ENCODE measurements at places on chromosomes 1 and 21. TPM values are rescaled to one million over a fixed set of nuclear protein-coding genes. Genes with fewer than 3 reads are reported as not detected.

- DNase-seq: no peak
- H3K4me1 ChIP-seq: no peaks in the 10 kb centered on the region
- H3K27ac ChIP-seq: no peak overlapping the region
- H3K27me3 ChIP-seq: peaks cover 1% of the 10 kb centered on the region
- H3K4me3 ChIP-seq: no peak overlapping the region
Observed at GRCh38 chr1:225868631-225869330, 13.4 kb downstream of the TMEM63A start.

OR14K1 gene
- not detected for total RNA-seq

- peak overlapping the region; percentile 67 for H3K27ac ChIP-seq
- no peak overlapping the region for H3K4me3 ChIP-seq
- peaks cover 15% of the 10 kb centered on the region for H3K4me1 ChIP-seq
- peak; percentile 10 for DNase-seq
- H3K27me3 ChIP-seq: peaks cover 5% of the 10 kb centered on the region
- H3K36me3 ChIP-seq: no peaks in the 10 kb centered on the region
Observed at GRCh38 chr1:226763905-226764264, 24.8 kb upstream of the ITPKB start.

GRCh38 chr1:9279172-9279840 is 13.4 kb upstream of the SPSB1 start:
- H3K27me3 ChIP-seq: peaks cover 16% of the 10 kb centered on the region
- H3K4me1 ChIP-seq: peaks cover 10% of the 10 kb centered on the region

GRCh38 chr1:204257446-204257845 is 43.7 kb upstream of the GOLT1A start:
- H3K27me3 ChIP-seq: peaks cover 12% of the 10 kb centered on the region
- no peak overlapping the region for H3K27ac ChIP-seq
- no peak for DNase-seq
- H3K4me3 ChIP-seq: no peak overlapping the region

GRCh38 chr1:25711555-25712298 is 88.3 kb upstream of the SELENON start:
- H3K27ac ChIP-seq: no peak overlapping the region
- peaks cover 18% of the 10 kb centered on the region for H3K4me1 ChIP-seq
- H3K4me3 ChIP-seq: no peak overlapping the region
- DNase-seq: no peak
- no peaks in the 10 kb centered on the region for H3K36me3 ChIP-seq

FLG2 gene
- not detected for total RNA-seq

GRCh38 chr1:199693724-199694123 is 333.8 kb upstream of the NR5A2 start:
- peaks cover 3% of the 10 kb centered on the region for H3K27me3 ChIP-seq
- H3K36me3 ChIP-seq: no peaks in the 10 kb centered on the region
- H3K4me3 ChIP-seq: no peak overlapping the region
- H3K4me1 ChIP-seq: peaks cover 30% of the 10 kb centered on the region

TAL1 gene
- total RNA-seq: 199 TPM

GRCh38 chr1:26838474-26839338 is 12.2 kb downstream of the ZDHHC18 start:
- no peak for DNase-seq
- peaks cover 3% of the 10 kb centered on the region for H3K27me3 ChIP-seq

MATN1 gene
- total RNA-seq: 1.7 TPM

- H3K4me3 ChIP-seq: no peak overlapping the region
- no peak for DNase-seq
- H3K27ac ChIP-seq: peak overlapping the region; percentile 62
- no peaks in the 10 kb centered on the region for H3K36me3 ChIP-seq
- H3K4me1 ChIP-seq: peaks cover 17% of the 10 kb centered on the region
Observed at GRCh38 chr1:33468531-33468930, 3.9 kb upstream of the ZSCAN20 start.

HRNR gene
- not detected for total RNA-seq

GRCh38 chr1:1400576-1401456 is 1.7 kb upstream of the CCNL2 start:
- peaks cover 32% of the 10 kb centered on the region for H3K4me1 ChIP-seq
- peak overlapping the region; percentile 95 for H3K4me3 ChIP-seq
- peak overlapping the region; percentile 91 for H3K27ac ChIP-seq
- H3K36me3 ChIP-seq: peaks cover 38% of the 10 kb centered on the region
- H3K27me3 ChIP-seq: peaks cover 13% of the 10 kb centered on the region
- no peak for DNase-seq

DNA sequence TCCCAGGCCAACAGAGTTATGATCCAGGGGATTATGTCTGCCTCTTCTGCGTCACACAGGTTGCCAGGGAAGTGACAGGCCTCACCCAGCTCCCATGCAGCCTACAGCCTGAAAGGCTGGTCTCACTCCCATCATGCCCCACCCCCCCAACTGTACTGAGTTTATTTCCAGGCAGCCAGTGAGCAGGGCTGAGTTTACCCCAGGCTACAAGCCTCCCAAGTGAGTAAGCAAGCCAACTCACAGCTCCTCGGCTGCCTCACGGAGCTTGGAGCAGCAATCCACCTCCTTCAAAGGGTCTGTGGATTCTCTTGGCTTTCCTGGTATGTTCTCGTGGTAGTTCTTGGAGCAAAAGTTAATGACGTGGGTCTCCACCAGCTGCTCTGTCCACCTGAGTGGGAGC is 1147.6 kb upstream of the ADGRL4 start:
- no peak overlapping the region for H3K27ac ChIP-seq
- no peaks in the 10 kb centered on the region for H3K27me3 ChIP-seq
- DNase-seq: no peak
- H3K4me1 ChIP-seq: no peaks in the 10 kb centered on the region
- H3K4me3 ChIP-seq: no peak overlapping the region

- no peaks in the 10 kb centered on the region for H3K27me3 ChIP-seq
- H3K27ac ChIP-seq: no peak overlapping the region
- H3K4me3 ChIP-seq: no peak overlapping the region
- H3K4me1 ChIP-seq: peaks cover 20% of the 10 kb centered on the region
- peaks cover 37% of the 10 kb centered on the region for H3K36me3 ChIP-seq
- no peak for DNase-seq
Observed at GRCh38 chr1:161207173-161207572, 5.0 kb downstream of the NDUFS2 start.

ZMPSTE24 gene
- total RNA-seq: 32.9 TPM

DNA sequence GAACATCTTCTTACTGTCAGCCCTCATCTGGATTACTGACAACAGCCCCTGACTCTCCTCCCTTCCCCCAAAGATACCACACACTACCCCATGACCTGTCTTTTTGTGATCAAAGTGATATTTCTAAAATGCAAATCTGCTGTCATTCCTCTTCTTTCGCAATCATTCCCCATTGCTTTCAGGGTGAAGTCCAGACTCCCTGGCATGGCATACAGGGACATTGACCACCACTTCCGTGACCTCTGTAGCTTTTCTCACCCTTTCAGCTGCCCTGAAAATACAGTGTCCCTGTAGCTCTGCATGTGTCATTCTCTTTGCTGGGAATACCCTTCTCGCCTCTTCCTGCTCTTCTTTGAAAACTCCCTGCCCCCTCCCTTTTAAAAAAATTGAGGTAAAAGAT is 4.1 kb downstream of the SERINC2 start:
- H3K36me3 ChIP-seq: peaks cover 6% of the 10 kb centered on the region
- no peak for DNase-seq
- no peak overlapping the region for H3K4me3 ChIP-seq

GRCh38 chr1:64476251-64476952 is 6.5 kb downstream of the CACHD1 start:
- H3K4me1 ChIP-seq: peaks cover 69% of the 10 kb centered on the region
- peak overlapping the region; percentile 24 for H3K4me3 ChIP-seq
- DNase-seq: no peak
- peaks cover 3% of the 10 kb centered on the region for H3K27me3 ChIP-seq
- peak overlapping the region; percentile 72 for H3K27ac ChIP-seq

- H3K27ac ChIP-seq: no peak overlapping the region
- no peak for DNase-seq
- H3K27me3 ChIP-seq: no peaks in the 10 kb centered on the region
Observed at GRCh38 chr21:28074676-28075075, 918.0 kb downstream of the LTN1 start.

- H3K36me3 ChIP-seq: no peaks in the 10 kb centered on the region
- no peak for DNase-seq
- H3K4me3 ChIP-seq: no peak overlapping the region
- peaks cover 3% of the 10 kb centered on the region for H3K27me3 ChIP-seq
Observed at GRCh38 chr1:145979746-145980456, 15.4 kb downstream of the POLR3GL start.

- peaks cover 2% of the 10 kb centered on the region for H3K27me3 ChIP-seq
- peak within 1 kb of the TSS; percentile 92 for H3K4me3 ChIP-seq
- H3K4me1 ChIP-seq: peaks cover 39% of the 10 kb centered on the region
Observed at GRCh38 chr1:89198491-89199072, at the start of gene GBP4. Gene GBP4, minus strand, starts transcription at chr1:89198942. Its CDS starts 108 bp downstream, at chr1:89198834.

- no peak overlapping the region for H3K4me3 ChIP-seq
- H3K36me3 ChIP-seq: peaks cover 6% of the 10 kb centered on the region
- no peak overlapping the region for H3K27ac ChIP-seq
Observed at GRCh38 chr1:114097109-114097508, 56.6 kb downstream of the SYT6 start.

DNA sequence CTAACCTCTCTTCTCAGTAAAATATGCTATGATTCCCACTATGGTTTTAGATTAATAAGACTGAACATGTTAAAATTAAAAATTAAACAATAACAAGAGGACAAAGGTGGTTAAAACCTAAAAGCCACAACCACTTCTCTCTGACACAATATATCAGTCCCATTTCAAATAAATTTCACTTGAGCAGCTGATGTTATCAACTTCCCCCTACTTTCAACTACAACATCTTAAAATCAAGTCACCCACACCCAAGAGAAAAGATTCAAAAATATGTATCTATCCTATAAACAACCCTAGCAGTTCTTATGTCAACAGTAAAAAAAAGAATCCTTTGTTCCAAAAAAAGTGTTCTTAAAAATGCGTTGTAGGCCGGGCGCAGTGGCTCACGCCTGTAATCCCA is 7.5 kb downstream of the PUM1 start:
- H3K4me1 ChIP-seq: peaks cover 10% of the 10 kb centered on the region
- H3K4me3 ChIP-seq: peak overlapping the region; percentile 13
- DNase-seq: no peak
- no peaks in the 10 kb centered on the region for H3K27me3 ChIP-seq
- H3K36me3 ChIP-seq: peaks cover 28% of the 10 kb centered on the region

- peaks cover 7% of the 10 kb centered on the region for H3K4me1 ChIP-seq
- H3K27me3 ChIP-seq: peaks cover 26% of the 10 kb centered on the region
- H3K4me3 ChIP-seq: peak overlapping the region; percentile 2
- no peak for DNase-seq
- H3K36me3 ChIP-seq: peaks cover 64% of the 10 kb centered on the region
- peak overlapping the region; percentile 10 for H3K27ac ChIP-seq
Observed at GRCh38 chr1:232438476-232438875, 191.5 kb downstream of the SIPA1L2 start.

- DNase-seq: no peak
- H3K27me3 ChIP-seq: peaks cover 16% of the 10 kb centered on the region
- H3K27ac ChIP-seq: peak overlapping the region; percentile 67
- no peak overlapping the region for H3K4me3 ChIP-seq
Observed at GRCh38 chr1:42170779-42171621, 6.5 kb upstream of the GUCA2A start.

GRCh38 chr1:18939398-18940302 is 16.8 kb downstream of the IFFO2 start:
- H3K27me3 ChIP-seq: peaks cover 14% of the 10 kb centered on the region
- DNase-seq: no peak
- peaks cover 13% of the 10 kb centered on the region for H3K4me1 ChIP-seq
- no peak overlapping the region for H3K27ac ChIP-seq
- H3K36me3 ChIP-seq: no peaks in the 10 kb centered on the region

OR2T29 gene
- total RNA-seq: not detected

DNA sequence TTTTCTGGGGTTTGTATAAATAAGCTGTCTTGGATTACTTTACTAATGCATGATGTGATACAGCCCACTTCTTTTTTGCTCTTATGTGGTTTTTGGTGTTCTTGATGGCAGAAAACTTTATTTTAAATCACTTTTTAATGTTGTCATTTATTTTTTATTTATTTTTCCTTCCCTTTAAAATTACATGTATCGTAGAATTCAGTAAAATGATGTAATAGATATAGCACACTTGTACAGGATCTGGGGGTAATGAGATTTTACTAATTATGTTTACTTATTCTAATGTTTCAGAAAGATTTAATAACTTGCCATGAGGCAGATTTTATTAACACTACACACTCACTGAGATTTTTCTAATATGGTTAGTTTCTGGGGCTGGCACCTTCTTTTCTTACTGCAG is 701 bp upstream of the B3GALT2 start:
- H3K36me3 ChIP-seq: peaks cover 5% of the 10 kb centered on the region
- H3K27me3 ChIP-seq: no peaks in the 10 kb centered on the region
- H3K4me3 ChIP-seq: no peak overlapping the region
- DNase-seq: no peak

DNA sequence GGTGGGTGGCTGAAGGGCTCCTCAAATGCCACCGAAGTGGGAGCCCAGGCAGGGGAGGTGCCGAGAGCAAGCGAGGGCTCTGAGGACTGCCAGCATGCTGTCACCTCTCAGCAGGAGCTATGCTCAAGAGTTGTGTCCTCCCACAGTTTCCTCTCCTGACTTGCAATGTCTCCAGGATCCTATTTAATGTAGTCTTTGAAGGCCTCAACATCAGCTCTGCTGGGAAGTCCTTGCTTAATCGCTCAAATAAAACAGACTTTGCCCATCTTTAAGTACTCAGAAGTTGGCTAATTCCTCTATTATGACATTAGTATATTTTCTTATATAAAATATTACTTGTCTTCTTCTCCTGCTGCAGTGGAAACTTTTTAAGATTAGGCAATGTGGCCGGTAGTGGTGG is 154.2 kb upstream of the NRIP1 start:
- peaks cover 3% of the 10 kb centered on the region for H3K27me3 ChIP-seq
- no peak overlapping the region for H3K27ac ChIP-seq
- peaks cover 8% of the 10 kb centered on the region for H3K4me1 ChIP-seq

DNA sequence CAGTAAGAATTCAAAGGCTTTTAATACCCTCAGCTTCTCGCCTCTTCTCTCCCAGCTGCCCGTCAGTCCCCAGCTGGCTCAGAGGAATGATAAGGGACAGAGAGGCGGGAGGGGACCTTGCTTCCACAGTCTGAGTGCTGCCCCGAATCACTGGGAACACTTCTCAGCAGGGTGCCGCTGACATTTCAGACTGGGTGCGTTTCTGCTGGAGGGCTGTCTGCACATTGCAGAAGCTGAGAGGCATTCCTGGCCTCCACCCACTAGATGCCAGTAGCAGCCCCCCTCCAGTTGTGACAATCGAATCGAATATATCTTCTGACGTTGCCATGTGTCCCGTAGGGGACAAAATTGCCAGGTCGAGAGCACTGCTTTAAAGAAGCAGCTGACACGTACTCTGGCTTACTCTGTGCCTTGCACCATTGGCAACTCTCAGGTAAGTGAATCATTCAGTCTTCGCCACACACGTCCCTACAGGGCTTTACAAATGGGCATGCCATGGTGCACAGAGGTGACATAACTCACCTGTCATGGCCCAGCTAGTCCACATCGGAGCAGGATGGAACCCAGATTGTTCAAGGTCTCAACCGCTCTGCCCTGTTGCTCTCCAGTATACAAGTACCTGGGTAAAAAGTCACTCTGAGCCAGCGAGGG is 23.9 kb downstream of the CTNNBIP1 start:
- peaks cover 35% of the 10 kb centered on the region for H3K36me3 ChIP-seq
- peaks cover 17% of the 10 kb centered on the region for H3K27me3 ChIP-seq
- no peak for DNase-seq
- H3K4me3 ChIP-seq: no peak overlapping the region
- H3K4me1 ChIP-seq: peaks cover 53% of the 10 kb centered on the region

- peaks cover 17% of the 10 kb centered on the region for H3K4me1 ChIP-seq
- peaks cover 7% of the 10 kb centered on the region for H3K36me3 ChIP-seq
- no peak overlapping the region for H3K27ac ChIP-seq
- H3K4me3 ChIP-seq: no peak overlapping the region
Observed at GRCh38 chr1:15342408-15342967, 67.2 kb upstream of the EFHD2 start.

STIL gene
- total RNA-seq: 12.1 TPM

GRCh38 chr1:189237008-189237407 is 1240.7 kb downstream of the BRINP3 start:
- peaks cover 4% of the 10 kb centered on the region for H3K27me3 ChIP-seq
- H3K27ac ChIP-seq: no peak overlapping the region
- no peak overlapping the region for H3K4me3 ChIP-seq
- H3K4me1 ChIP-seq: no peaks in the 10 kb centered on the region
